ENCODE measurements at places on chromosomes 3 and 15. TPM values are rescaled to one million over a fixed set of nuclear protein-coding genes. Genes with fewer than 3 reads are reported as not detected.

DNA sequence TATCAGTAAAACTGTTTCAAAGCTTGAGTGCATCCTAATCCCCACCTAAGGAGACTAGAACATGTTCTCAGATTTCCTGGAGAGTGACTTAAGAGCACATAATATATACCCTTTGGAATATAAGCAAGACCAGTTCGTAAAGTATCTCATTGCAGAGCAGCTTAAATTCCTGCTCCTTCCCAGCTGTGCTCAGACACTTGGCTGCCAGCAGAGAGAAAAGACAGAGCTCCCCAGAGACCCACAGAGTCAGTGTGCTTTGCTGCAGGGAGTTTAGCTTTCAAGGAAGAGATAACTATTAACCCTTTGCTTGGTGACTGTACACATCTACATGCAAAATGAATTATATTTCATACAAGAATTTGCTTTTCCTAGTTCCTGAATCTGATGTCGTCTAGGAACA is 338.1 kb upstream of the ARHGEF26 start:
- no peak for DNase-seq

GRCh38 chr3:157115069-157116006 is 44.6 kb downstream of the CCNL1 start:
- DNase-seq: no peak

DNA sequence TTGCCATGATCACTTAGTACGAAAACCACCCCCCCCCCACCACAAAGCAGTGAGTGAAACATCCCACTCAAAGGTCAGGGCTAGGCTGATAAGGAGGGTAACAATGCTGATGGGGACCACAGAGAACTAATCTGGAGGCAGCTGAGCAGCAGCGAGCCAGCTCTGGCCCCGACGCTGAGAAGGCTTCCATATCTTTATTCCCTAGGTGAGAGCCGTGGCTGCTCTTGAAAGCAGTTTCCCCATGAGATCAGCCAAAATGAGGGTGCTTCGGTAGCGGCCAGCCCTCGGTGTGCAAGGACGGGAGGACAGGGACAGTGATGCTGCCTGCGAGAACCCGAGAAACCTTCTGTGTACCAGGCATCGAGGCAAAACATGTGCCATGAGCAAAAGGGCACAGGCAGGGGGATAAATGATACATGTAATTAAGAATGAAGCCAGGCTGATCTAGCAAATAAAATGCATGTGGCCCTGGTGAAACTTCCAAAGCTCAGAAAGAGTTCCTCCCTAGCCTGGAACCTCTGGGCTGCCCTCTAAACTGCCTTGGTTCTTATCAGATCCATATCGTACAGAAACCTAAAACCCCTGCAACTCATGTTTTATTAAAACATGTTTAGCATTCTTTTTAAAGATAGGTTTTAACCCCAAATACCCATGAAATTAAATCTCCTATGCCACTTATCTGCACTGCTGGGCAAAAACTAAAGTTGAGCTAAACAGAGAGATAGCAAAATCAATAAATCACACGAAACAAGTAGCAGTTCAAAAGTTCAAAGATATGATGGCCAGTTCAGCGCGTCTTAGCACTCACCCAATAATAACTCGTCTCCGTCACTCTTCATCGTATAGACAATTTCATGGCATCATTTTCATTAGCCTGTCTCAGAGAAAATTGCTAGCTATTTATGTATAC is 337.3 kb downstream of the FOXP1 start:
- no peak for DNase-seq

DNA sequence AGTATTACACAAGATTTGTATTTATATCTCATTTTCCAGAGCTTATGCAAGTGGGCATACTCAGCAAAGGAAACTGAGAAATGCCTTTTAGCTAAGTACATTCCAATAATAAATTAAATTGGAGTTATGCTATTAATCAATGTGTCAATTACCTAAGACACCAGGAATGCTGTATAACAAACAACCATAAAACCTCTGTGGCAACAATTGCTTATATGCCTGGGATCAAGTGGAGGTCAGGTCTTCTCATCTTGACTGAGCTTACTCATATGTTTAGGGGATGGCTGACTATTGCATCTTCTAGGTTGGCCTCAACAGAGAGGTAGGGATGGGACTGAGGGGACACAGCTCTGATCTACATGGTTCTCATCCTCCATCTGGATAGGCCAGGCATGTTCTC is 30.7 kb downstream of the CD200R1L start:
- DNase-seq: no peak

DNA sequence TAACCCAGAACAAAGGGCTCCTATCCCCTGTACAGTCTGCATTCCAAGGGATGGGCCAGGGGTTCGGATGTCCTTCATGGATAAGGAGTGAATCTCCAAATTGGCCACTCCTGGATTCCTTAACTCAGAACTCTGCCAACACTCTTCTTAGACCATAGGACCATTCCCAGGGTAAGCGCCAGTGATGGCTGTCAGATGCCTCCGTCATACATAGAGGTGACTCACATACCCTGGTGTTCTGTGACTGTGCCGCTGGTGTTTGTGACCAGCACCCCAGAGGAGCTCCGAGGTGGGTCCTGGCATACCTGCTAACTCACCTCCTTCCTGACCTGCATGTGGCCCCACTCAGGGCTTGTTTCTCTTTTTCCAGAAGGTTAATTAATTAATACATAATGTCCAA is 134.7 kb downstream of the KLF13 start:
- DNase-seq: peak; percentile 13

DNA sequence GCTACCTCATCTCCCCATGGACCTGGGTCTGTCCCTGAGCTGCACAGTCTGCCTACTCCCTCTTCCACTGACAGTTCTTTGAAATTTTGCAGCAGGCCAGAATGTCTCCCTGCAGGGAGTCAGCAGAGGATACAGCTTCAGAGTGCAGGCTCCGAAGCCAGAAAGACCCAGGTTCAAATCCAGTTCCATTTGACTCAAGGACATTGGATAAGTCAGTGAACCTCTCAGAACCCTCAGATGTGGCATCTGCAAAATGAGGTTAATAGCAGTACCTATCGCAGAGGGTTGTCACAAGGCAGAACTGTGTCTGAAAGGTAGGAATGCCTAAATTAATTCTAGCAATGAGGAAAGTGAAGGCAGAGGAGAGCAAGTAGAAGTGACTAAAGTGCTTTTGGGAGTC is 244.4 kb upstream of the TRIM42 start:
- DNase-seq: no peak

- no peak for DNase-seq
Observed at GRCh38 chr15:59256482-59256881, 49.8 kb downstream of the LDHAL6B start.

DNA sequence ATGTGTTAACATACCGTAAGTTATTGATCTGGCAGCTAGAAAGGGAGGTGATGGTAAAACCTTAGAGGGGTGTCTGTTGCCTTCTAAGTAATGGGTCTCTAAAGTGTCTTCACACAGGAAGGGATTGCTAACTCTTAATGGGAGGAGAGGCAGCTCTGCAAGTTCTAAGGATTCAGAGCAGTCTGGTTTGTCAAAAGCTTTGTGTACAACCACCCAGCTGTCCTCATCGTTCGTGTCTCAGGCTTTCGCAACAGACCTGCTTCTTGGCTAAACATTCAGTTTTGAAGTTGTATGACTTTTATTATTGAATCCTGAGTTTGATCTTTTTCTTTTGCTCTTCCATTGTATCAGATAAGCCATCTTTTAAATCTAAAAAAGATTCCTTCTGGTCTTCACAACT is 404.9 kb downstream of the SQOR start:
- no peak for DNase-seq

GRCh38 chr3:141859651-141860050 is 16.8 kb upstream of the ATP1B3 start:
- no peak for DNase-seq

DNA sequence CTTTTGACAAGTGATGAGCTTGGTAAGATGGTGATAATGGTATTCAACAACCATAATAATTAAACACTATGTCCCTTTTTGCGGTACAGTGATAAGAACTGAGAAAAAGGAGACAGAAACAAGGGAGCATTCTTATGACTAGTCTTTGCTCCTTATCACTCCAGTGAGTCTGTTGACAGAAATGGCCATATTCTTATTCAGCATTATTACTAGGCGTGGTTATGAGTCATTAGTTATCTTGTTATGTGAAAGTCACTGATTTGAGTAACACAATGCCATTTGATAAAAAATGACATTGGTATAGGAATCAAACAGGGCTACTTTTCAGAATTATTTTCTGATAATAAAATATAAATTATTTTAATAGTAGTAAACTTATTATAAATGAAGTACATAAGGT is 193.5 kb downstream of the C3orf38 start:
- DNase-seq: no peak

DNA sequence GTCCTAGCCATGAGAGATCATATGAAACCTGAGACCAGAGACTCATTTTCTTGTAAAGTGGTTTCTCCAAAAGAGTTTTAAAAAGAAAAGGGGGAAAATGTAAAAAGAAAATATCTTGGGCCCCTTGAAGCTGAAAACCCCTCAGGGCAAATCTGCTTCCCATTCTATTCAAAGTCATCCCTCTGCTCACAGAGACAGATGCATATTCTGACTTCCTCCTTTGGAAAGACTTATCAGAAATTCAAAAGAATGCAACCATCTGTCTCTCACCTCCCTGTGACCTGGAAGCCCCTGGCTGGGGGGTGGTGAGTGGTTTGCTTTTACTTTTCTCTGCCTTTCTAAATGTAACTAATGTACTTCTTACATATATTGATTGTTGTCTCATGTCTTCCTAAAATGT is 1154.8 kb downstream of the NSUN3 start:
- DNase-seq: no peak

- no peak for DNase-seq
Observed at GRCh38 chr3:136184703-136185102, 11.4 kb downstream of the MSL2 start.

GRCh38 chr15:74958908-74959585 is 2.5 kb upstream of the RPP25 start:
- DNase-seq: no peak

- DNase-seq: no peak
Observed at GRCh38 chr3:171976526-171976925, 62.9 kb upstream of the FNDC3B start.

DNA sequence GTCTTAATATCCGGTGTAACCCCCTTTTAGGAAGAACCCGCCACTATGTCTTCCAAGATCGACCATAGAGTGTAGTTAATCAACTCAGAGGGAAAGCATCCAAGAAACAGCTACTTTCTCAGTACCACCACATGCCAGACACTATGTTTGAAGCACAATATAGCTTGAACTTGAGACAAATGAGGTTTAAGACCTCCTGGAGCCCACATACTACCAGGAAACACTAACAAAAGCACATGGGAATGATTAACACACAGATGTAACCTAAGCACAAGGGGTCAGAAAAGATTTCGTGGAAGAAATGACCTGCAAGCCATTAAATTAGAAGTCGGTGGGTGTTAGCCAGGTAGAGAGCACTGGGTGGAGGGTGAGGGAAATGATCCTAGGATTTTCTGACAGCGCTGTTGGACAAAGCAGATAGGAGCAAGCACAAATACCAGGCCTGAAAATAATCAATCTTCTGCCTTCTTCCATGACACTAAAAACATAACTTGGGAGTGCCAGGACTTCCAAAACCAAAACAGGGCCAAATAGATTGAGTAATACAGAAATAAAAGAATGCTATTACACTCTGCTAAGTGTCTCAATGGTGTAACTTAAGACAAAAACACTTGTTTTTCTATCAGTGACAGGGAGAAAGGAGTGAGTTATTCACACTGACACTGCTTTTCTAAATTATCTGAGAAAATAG is 213.7 kb downstream of the FOXP1 start:
- no peak for DNase-seq

DNA sequence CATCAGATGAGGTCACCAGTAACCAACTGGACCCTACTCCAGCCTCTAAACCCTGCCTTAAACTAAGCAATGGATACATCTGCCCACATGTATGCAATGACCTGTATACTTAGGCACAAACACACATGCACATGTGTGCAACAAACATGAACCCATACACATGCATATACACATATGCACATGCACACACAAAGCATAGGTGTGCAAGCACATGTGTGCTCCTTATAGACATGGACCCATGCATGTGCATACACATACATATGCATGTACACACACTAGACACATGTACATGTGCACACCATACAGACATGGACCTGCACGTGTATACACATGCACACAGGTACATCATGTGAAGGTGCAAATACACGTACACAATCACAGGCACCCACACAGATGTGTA is 8.6 kb upstream of the TRH start:
- DNase-seq: no peak

GRCh38 chr15:74291101-74292071 is 55.3 kb downstream of the CCDC33 start:
- peak; percentile 92 for DNase-seq

CD86 gene
- total RNA-seq: 0.91 TPM

HYAL2 gene
- 68.4 TPM for total RNA-seq

TPRG1 gene
- 18.9 TPM for total RNA-seq

SATB1 gene
- 33.8 TPM for total RNA-seq

RETNLB gene
- not detected for total RNA-seq

CCDC39 gene
- not detected for total RNA-seq

ARNT2 gene
- total RNA-seq: 1.7 TPM

GPR62 gene
- not detected for total RNA-seq

FAM81A gene
- 2.3 TPM for total RNA-seq

Measured in lower leg skin (tissue), 4 donors.